Activated CD8-positive, alpha-beta T cell treated with anti-CD3 and anti-CD28 coated beads for 36 hours (primary cell): ENCODE measurements at places on chromosomes 5 and 9. TPM values are rescaled to one million over a fixed set of nuclear protein-coding genes. Genes with fewer than 3 reads are reported as not detected.
A peak's percentile ranks its signal among the peaks of the same experiment; 100 is the strongest.

Gene IL31RA
- not detected for total RNA-seq

DNA sequence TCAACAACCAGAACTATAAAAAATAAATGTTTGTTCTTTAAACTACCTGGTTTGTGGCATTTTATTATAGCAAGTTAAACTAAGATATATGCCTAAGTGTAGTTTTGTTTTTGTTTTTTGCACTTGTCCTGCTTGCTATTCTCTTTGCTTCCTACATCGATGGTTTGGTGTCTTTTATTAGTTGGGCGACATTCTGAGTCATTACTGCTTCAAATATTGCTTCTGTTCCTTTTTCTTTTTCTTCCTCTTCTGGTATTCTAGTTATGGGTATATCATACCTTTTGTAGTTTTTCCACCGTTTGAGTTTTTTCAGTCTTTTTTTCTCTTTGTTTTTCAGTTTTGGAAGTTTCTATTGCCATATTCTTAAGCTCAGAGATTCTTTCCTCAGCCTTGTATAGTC lies 86.9 kb downstream of the MACIR start:
- no peak overlapping the region for H3K27ac ChIP-seq
- H3K4me1 ChIP-seq: no peaks in the 10 kb centered on the region
- H3K36me3 ChIP-seq: no peaks in the 10 kb centered on the region
- no peak for DNase-seq

DNA sequence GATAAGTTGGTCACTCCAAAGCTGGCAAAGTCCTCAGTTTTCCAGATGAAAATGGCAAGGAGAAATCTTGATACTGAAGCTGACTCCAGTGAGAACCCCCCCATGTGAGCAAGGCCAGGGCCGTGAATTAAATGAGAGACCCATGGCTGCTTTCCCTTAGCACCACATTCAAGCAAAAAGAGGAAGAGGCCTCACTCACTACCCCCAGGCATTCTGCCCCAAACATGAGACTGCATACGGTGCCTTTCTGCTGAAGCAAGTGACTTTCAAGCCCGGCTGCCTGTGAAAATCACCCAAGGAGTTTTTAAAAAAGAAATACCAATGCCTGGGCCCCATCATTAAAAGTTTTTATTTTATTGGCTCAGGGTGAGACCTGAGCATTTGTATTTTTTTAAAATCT lies 66.9 kb downstream of the TMEM252 start:
- H3K27ac ChIP-seq: no peak overlapping the region
- H3K4me3 ChIP-seq: no peak overlapping the region
- no peaks in the 10 kb centered on the region for H3K4me1 ChIP-seq
- H3K27me3 ChIP-seq: peaks cover 12% of the 10 kb centered on the region
- DNase-seq: no peak

- no peaks in the 10 kb centered on the region for H3K36me3 ChIP-seq
- H3K4me1 ChIP-seq: no peaks in the 10 kb centered on the region
- H3K4me3 ChIP-seq: no peak overlapping the region
- H3K27ac ChIP-seq: no peak overlapping the region
These were observed 220.1 kb upstream of the DMAC1 start for GRCh38 chr9:8019636-8020035.

DNA sequence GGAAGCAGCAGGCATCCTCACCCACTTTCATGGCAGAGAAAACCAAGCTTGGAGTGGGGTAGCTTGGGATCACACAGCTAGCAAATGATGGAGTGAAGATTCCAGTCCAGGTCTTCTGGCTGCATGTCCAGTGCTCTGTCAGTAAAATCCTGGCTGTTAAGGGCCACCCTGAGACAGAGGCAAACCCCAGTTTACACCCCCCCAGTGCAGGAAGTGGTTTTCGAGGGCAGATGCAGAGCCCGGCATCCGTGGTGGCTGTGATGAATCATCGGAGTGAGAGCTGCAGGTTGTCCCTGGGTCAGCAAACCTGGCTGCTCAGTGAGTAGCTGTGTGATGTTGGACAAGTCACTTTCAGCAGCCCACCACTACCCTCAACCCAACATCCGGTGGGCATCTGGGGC lies 115.4 kb downstream of the RGS3 start:
- H3K4me1 ChIP-seq: peaks cover 83% of the 10 kb centered on the region
- H3K27ac ChIP-seq: peak overlapping the region; percentile 95
- H3K27me3 ChIP-seq: no peaks in the 10 kb centered on the region
- H3K4me3 ChIP-seq: peak overlapping the region; percentile 85
- DNase-seq: peak; percentile 96

GRCh38 chr5:44952376-44952775 lies 143.6 kb downstream of the MRPS30 start:
- no peaks in the 10 kb centered on the region for H3K4me1 ChIP-seq
- no peaks in the 10 kb centered on the region for H3K36me3 ChIP-seq
- H3K4me3 ChIP-seq: no peak overlapping the region
- no peaks in the 10 kb centered on the region for H3K27me3 ChIP-seq
- H3K27ac ChIP-seq: no peak overlapping the region

- peaks cover 21% of the 10 kb centered on the region for H3K36me3 ChIP-seq
- peaks cover 26% of the 10 kb centered on the region for H3K4me1 ChIP-seq
- H3K27ac ChIP-seq: no peak overlapping the region
These were observed 17.4 kb downstream of the SEC61B start for GRCh38 chr9:99239341-99240060.

GRCh38 chr9:16622541-16622940 lies 247.9 kb downstream of the BNC2 start:
- H3K4me3 ChIP-seq: no peak overlapping the region
- H3K27ac ChIP-seq: no peak overlapping the region
- no peaks in the 10 kb centered on the region for H3K36me3 ChIP-seq
- no peaks in the 10 kb centered on the region for H3K27me3 ChIP-seq
- DNase-seq: no peak

- H3K27ac ChIP-seq: peak overlapping the region; percentile 72
- peak overlapping the region; percentile 16 for H3K4me3 ChIP-seq
- peaks cover 26% of the 10 kb centered on the region for H3K27me3 ChIP-seq
- H3K36me3 ChIP-seq: no peaks in the 10 kb centered on the region
- peaks cover 43% of the 10 kb centered on the region for H3K4me1 ChIP-seq
- peak; percentile 82 for DNase-seq
These were observed 70.8 kb upstream of the CDKN2B start for GRCh38 chr9:22079873-22080341.
